Lower leg skin (tissue), 4 donors: ENCODE measurements at places on chromosomes 1 and 21.
A peak's percentile ranks its signal among the peaks of the same experiment; 100 is the strongest.

GRCh38 chr21:14972678-14973077 is 92.1 kb downstream of the NRIP1 start:
- no peak for DNase-seq

- no peak for DNase-seq
These were observed 10.0 kb upstream of the AGPAT3 start for GRCh38 chr21:43854773-43855633.

DNA sequence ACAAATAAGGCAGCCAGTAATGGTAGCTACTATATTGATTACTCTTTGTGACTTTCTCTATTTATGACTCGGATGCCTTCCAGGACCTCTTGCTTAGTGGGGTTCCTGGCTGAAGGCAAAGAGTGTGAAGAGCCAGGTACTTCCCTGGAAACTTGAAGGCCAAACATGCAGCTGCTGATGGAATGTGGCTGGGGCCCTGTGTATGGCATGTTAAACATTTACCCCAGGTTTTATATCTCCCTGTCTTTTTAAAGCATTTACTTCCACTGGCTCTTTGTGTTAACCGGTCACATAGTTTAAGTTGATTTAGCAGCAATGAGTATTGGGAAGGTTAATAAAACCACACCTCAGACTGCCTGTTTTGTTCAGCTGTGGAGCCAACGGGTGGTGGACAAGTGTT is 45.7 kb upstream of the PAXBP1 start:
- DNase-seq: no peak

DNA sequence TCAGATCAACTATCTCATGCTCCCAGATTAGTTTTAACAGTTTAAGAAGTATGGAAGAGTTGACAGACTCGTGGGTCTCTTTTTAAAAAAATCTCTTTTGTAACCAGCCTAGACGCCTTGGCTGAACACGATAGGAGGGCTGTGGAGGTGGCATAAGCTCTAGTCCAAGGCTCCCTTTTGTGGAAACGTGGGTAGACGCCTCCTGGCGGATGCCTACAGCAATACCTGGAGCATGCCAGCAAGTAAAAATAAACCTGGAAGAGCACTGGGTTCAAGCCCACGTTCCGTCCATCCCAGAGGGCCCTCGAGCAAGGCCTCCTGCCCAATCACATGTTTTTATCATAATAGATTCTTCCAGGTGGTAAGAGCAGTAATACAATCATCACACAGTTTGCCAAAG is 87.9 kb downstream of the RGS7 start:
- DNase-seq: no peak

DNA sequence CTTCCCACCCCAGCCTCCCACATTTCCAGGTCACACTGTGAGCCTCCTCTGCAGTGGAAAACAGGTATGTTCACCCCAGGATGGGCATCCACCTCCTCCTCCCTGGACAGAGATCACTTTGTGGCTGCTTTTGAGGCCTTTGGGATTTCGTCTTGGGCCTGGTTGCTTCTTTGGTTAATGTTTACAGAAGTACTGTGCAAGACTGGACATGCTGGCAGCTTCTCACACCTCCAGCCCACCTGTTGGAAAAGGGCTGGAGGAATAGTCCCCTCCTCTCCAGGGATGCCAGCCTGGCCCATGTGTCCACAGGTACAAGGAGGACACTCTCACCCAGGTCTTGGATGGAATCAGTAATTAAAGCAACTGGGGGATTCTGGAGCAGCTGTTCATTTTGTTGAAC is 56.1 kb downstream of the KAZN start:
- DNase-seq: no peak

GRCh38 chr1:113981962-113982931 is 3.0 kb downstream of the OLFML3 start:
- peak; percentile 63 for DNase-seq

DNA sequence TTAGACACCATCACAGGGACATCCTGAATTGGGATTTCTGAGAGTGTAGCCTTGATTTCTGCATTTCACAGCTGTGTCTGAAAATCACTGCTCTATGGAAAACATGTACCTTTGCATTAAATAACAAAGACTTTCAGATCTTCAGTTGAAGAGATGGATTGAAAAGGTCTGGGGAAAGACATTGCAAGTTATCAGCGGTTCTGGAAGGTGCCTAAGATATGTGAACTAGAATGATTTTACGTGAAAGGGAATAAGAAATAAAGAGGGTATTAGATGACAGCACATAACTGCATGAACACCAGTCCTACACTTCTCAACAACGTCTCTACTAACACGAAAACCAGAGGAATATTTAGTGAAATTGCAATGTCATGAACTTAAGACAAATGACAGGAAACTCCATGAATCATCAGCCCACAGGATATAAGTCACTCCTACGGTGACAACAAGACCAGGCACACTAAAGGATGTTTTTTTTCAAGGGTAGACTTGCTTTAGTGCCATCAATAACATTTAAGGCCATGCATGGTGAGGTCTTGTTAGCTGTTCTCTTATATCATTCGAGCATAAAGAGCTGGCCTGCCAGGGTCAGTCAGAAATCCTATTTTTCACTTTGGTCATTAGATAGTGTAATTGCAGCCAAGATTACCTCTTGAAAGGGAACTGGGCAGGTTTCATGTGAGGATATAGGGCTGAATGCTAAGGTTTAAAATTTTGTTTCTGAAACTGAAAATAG is 283.1 kb downstream of the GRIK1 start:
- DNase-seq: no peak

DNA sequence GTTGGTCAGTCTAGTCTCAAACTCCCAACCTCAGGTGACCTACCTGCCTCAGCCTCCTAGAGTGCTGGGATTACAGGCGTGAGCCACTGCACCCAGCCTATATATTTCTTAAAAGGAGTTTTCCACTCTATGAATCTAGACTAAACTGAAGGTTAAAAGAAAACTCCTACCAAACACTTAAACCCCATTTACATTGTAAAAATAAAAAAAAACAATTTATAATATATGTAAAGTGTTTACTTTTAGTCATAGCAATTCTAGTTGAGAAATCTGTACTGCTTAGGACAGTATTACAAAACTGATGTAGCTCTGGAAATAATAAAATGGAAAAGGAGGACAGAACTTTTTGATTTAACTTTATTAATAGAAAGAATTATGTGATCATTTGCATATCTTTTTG is 9.5 kb downstream of the ASB17 start:
- no peak for DNase-seq

GRCh38 chr1:103146166-103146565 is 37.8 kb upstream of the COL11A1 start:
- DNase-seq: no peak

- DNase-seq: no peak
These were observed 7.4 kb downstream of the ZNF644 start for GRCh38 chr1:91014475-91014874.

DNA sequence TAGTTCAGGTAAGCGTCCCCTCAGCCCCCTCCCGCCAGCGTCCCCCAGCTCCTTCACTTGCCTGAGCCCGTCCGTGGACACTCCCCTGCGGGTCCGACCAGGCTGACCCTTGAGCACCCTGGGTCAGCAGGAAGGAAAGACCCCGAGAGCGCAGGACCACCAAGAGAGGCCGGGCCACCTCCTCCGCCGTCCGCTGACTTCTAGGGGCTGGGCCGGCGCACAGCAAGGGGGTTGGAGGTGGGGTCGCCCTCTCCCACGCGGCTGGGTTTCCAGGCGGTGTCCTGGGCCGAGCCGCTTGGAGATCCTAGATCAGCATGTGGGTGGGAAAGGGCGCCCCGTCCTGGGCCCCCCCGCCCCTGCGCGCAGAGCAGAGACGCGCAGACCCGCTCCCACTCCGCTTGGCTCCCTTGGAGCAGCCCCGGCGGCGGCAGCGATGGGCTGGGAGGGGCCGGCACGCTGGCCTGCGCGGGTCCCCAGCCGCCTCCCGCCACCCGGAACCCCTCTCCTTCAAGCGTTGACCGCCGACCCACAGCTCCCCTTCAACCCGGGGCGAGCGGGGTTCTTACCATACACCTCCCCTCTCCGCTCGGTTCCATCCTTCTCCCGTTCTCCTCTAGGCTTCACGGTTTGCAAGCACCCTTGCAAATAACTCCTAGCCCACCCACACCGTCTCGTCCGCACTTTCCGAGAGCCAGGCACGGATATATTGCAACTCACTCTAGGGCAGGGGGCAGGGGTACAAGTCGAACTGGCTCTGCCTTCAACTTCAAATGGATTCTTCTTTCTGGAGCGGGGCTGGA is 7.5 kb downstream of the KNCN start:
- DNase-seq: no peak

DNA sequence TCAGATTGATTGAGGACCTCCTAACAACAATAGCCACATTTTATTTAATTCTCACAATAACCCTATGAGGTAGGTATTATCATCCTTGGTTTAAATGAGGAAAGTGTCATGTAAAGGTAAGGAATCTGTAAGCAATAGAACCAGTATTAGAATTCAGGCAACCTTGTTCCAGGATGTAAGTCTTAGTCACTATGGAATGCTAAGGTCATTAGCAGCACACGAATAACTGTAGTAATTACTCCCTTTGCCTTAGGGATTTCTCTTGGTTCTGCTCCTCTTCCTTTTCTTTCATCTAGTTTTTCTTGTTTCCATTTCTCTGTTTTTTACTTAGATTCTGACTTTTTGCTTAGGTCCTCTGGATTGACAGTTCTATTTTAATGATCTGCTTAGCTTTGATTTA is 23.1 kb upstream of the ATP6V1G3 start:
- no peak for DNase-seq

GRCh38 chr1:26938004-26938658 is 16.6 kb downstream of the NUDC start:
- DNase-seq: no peak

DNA sequence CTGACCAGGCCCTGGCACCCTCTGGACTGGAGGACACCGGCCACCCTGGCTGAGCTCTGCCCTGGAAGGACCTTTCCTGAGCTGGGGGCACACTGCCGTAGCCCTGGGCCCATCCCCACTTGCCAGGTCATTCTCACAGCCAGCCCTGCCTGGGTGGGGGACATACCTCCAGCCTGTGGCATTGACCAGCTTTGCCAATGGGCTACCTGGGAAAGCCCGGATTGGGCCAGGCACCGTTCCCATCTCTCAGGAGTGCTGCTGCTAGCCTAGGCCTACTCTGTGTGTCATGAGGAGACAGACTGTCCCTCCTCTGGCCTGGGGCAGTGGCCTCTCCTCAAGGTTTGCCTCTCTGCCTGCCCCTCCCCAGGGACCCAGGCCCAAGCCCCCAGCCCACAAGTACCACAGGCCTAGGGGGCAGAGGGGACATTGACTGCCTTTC is 40.0 kb downstream of the COQ8A start:
- no peak for DNase-seq

DNA sequence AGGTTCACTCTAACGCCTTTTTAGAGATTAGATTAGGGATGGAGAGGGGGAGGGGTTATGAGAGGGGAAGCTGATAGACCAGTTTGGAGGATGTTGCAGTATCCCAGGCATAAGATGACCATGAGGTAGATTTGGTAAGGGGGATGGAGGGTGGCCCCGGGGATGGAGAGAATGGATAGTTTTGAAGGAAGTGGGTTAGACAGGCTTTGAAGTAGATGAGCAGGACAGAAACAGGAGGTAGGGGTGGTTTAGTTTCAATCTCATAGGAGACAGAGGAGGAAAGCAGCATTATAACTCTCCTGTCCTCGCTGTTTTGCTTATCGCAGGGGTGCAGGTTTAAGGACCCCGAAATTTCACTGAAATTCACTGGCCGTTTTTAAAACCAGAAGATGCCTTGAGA is 11.8 kb downstream of the UBIAD1 start:
- no peak for DNase-seq

- DNase-seq: no peak
These were observed 196.9 kb upstream of the TMEM51 start for GRCh38 chr1:14956579-14957195.

- DNase-seq: no peak
These were observed 35.0 kb downstream of the OVGP1 start for GRCh38 chr1:111392460-111392945.
